ENCODE measurements at places on chromosomes 2 and 18. TPM values are rescaled to one million over a fixed set of nuclear protein-coding genes. Genes with fewer than 3 reads are reported as not detected.

Gene CCDC74A
- total RNA-seq, result 3.2 TPM

DNA sequence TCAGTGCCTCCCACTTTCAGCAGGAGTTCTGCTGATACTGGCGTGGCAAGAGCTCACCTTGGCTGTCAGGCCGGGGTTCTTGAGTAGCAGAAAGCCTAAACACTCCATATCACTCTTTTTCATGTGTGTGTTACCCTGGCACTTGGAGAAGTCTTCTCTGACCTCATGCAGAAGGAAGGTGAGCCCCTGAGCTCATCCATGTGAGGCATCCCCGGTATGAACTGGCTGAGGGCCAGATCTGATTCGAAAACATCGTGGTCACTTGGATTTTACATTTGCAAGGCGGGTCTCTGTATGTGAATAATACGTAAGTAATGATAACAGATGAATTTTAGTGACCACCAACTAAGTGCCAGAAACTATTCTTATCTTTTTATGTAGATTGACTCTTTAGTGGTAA, 93.6 kb downstream of the RAPGEF4 start:
- DNase-seq, result peak; percentile 49

- DNase-seq, result peak; percentile 47
Measured at GRCh38 chr18:46319783-46320182, 215.6 kb downstream of the HAUS1 start.

DNA sequence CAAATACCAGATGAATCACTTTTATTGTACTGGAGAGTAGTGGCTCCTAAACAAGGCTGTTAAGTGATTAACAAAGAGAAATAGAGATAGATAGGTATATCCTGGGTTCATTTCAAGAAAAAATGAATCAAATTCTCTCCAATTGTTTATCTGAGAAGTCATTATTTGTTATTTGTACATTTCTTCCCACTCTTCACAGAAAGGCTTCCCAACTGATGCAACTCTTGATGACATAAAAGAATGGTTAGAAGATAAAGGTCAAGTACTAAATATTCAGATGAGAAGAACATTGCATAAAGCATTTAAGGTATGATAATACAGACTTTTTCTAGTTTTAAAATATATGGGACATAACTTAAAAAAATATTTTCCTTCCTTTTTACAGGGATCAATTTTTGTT, 7.9 kb downstream of the SSB start:
- DNase-seq, result no peak

- DNase-seq, result peak; percentile 82
Measured at GRCh38 chr2:44746856-44747615, 194.5 kb upstream of the SIX3 start.

GRCh38 chr2:45331410-45331786, 279.7 kb downstream of the SRBD1 start:
- no peak for DNase-seq
